Stimulated activated CD4-positive, alpha-beta T cell treated with anti-CD3 and anti-CD28 coated beads, Interleukin-1b, Interleukin-23, amount 100 ng/mL, for 1 hour (primary cell): ENCODE measurements at places on chromosomes 6 and 20.

- no peak for DNase-seq
Measured at GRCh38 chr6:20411544-20411943, 9.9 kb downstream of the E2F3 start.

DNA sequence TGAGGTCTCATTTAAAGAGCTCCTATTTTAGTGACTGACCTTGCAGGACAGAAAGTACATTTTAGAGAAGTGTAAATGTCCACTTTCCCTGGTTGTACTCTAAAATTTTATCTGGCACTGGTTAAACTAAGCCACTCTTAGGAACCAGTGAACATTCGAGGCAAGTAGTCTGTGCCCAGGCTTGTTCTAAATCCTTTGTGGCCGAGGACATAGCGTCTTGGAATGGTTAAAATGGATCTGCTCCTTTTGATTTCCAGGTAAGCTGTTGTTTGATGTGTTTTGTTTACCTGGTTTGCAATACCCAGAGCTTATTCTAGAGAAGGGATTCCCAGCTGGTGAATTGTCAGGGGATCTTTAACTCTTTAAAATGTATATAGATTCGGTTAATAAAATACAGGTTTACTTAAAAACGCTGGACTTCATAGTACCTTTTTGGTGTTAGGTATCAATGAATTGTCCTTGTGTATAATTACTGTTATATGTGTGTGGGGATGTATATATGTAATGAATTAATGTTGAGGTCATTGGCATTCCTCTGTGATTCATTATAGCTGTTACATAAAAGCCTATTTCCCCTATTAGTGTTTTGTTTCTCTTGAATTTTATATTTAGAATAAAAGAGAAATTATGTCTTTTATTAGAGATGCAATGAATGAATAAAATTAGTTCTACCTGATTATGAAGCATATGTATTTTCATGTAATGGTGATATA, 15.8 kb downstream of the SNX9 start:
- DNase-seq = no peak

GRCh38 chr6:136696783-136697364, 95.4 kb downstream of the MAP3K5 start:
- no peak for DNase-seq

GRCh38 chr20:52533401-52533800, 341.8 kb upstream of the ZFP64 start:
- DNase-seq = no peak

DNA sequence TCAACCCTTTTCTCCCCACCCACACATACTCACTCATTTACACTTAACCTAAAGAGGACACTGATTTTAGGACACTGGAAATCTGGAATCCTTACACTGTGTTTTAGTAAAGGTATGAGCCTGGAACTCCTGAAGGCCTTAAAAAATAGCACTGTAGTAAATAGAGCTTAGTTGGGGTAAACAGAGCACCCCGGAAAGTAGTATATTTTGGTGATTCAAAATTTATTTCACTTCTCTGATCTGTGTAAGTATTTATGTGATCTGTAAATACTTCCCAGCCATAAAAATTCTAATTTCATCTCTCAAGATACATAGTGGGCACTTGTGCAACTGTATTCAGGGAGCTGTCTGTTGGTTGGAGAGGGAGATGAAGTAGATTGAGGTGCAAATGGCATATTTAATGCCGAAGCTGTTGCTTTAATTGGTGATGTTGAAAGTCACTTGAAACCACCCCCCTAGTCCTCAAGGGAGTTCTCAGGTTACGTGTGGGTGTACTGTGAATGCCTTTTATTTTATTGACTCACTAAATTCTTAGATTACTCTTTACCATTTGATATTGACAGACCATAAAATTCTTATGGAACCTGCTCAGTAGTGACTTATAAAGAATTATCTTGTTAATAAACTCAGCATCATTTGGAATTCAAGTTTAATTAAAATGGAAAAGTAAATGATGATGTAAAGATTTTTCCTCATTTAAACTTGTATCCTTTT, 154.9 kb downstream of the SOX4 start:
- no peak for DNase-seq

DNA sequence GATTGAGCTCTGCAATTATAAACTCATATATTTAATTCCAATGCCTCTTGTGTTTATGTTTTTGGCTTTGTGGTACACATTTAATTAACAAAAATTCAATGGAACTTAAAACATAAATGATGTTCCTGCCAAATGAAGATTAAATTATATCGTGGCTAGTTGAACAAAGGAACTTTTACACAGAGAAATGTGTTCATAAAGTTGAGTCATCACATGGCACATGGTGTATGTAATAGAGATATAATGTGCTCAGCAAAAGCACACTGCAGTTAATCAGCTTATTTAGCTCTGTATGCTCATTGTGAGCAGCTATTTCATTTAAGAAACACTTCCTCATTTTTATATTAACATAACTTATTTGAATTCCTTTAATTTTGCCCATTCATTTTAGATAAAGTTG, 1295.6 kb upstream of the CITED2 start:
- no peak for DNase-seq
